Neural crest cell (in vitro differentiated cells): ENCODE measurements at places on chromosomes 5 and 9. TPM values are rescaled to one million over a fixed set of nuclear protein-coding genes. Genes with fewer than 3 reads are reported as not detected.

- no peak for DNase-seq
Observed at GRCh38 chr5:162654661-162655405, 587.3 kb downstream of the GABRG2 start.

GRCh38 chr5:121299153-121299552 is 552.5 kb upstream of the FTMT start:
- no peak for DNase-seq

GRCh38 chr9:125886365-125886764 is 139.2 kb downstream of the PBX3 start:
- no peak for DNase-seq

DNA sequence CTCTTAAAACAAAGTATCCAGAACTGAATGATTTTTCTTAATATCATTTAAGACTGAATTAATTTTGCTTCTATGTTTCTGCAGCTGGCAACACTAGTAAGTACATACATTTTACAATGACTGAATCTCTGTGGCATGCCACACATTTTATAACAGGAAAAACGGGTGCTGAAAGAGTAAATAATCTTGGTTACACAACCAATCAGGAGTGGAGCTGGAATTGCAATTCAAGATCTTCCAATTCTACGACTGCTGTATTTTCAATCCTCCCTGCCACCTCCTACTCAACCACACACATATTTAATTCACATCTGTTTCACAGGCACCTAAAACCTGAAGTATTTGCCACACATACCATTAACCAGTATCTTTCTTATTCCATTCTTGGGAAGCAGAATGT is 52.7 kb upstream of the NR5A1 start:
- no peak for DNase-seq

GRCh38 chr5:90982576-90982975 is 400.5 kb downstream of the ARRDC3 start:
- no peak for DNase-seq

DNA sequence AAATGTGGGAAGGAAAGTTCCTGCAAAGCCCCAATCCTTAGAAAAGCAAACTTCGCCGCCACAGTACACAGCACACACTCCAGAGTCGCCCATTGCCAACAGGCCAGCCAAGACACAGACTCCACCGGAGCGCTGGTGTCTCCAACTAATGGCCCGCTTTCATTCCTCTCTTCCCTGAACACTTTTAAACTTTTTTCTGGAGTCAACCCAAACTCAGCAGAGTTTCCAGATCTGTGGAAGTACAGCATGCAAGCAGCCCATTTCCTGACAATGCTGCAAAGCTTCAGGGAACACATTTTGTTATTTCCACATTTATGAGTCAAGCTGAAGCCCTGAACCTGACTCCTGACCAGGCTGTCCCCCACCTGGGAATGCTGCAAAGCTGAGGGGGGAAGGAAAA is 351.9 kb downstream of the NFIB start:
- DNase-seq, result no peak

GRCh38 chr5:73369278-73369677 is 79.3 kb downstream of the FOXD1 start:
- no peak for DNase-seq

DNA sequence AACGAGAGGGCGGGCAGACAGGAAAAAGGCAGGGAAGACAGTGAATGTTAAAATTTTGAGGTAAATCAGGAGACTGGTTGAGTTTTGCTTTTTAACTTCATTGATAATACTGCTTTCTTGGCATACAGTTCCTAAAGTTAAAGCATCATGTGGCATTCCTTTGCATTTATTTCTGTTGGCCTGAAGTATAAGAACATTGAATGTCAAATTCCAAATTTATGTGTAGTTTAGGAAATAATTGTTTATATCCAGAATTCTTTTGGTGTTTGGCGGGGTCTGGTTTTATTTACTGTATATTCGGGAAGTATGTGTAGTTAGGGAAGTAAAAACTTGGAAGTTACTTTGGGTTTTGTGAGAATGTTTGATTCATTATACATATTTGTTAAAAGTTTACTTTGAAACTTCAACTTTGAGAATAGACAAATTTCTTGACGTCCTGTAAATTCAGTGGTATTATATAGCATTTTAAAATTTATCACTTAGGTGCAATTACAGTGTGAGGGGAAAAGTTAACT is 83.2 kb downstream of the PTPDC1 start:
- no peak for DNase-seq

- no peak for DNase-seq
Observed at GRCh38 chr5:56310711-56311204, 77.6 kb upstream of the ANKRD55 start.

- DNase-seq, result no peak
Observed at GRCh38 chr9:126334721-126335621, 8.3 kb downstream of the MVB12B start.

DNA sequence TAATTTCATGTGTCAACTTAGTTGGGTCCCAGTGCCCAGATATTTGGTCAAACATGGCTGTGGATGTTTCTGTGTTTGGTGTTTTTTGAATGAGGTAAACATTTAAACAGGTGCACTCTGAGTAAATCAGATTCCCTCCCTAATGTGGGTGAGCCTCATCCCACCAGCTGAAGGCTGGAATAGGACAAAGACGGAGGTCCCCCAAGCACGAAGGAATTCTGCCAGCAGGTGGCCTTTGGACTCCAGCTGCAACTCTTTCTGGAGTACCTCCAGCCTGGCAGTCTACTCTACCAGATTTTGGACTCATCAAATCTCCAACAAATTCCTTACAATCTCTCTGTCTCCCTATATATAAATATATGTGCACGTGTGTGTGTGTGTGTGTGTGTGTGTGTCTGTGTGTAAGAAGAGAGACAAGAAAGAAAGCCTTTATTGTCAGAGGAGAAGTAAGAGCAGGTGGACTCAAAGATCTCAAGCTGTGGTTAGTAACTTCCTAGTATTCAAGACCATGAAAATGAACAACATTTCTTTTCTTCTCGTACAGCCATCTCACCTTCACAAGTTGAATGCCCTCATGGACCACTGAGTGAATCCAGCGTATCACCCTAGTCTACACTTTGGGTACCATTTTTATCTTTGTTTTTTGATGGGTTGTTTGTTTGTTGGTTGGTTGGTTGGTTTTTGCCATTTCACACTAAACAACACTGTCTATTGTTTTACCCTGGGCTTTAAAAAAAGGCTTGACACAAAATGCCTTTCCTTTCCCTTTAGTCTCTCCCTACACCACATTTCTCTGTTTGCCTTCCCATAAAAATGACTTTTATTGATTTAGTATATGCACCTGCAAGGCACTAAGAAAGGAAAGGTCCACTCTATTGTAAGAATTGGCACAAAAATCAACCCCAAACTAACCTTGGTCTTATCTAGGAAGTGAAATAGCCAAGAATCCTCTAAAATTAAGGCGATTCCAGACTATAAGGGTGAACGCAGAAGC is 118.7 kb downstream of the TENT4A start:
- no peak for DNase-seq

GRCh38 chr5:163503106-163504078 is 2.0 kb upstream of the MAT2B start:
- peak; percentile 62 for DNase-seq

GRCh38 chr5:116573279-116573701 is 1.3 kb downstream of the SEMA6A start:
- peak; percentile 26 for DNase-seq

DNA sequence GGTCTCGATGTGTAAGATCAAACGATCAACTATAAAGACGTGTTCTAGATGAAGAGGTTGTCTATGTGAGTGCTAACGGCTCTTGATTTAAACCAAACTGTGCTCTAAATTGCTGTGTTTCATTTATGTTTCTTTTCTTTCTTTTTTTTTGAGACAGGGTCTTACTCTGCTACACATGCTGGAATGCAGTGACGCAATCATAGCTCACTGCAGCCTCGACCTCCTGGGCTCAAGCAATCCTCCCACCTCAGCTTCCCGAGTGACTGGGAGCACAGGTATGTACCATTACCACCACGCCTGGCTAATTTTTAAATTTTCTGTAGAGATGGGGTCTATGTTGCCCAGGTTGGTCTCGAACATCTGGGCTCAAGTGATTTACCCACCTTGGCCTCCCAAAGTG is 24.0 kb upstream of the RNF130 start:
- no peak for DNase-seq

DNA sequence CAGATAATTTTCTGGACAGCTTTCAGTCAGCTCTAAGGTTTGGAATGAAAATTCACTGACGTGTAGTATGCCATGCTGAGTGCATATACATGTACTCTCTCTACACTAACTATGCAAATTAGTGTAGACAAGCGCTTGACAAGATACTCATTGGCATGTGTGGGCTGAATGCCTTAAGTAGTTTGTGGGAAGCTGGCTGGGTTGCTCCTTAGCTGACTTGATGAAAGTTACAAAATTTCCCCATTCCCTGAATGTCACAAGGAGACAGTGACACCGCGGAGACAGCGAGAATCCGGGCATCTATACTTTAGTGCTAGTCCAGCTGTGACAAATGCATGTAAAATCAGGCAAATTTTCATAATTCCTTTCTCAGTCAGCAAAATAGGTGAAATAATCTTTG is 51.6 kb upstream of the C5orf46 start:
- no peak for DNase-seq

DNA sequence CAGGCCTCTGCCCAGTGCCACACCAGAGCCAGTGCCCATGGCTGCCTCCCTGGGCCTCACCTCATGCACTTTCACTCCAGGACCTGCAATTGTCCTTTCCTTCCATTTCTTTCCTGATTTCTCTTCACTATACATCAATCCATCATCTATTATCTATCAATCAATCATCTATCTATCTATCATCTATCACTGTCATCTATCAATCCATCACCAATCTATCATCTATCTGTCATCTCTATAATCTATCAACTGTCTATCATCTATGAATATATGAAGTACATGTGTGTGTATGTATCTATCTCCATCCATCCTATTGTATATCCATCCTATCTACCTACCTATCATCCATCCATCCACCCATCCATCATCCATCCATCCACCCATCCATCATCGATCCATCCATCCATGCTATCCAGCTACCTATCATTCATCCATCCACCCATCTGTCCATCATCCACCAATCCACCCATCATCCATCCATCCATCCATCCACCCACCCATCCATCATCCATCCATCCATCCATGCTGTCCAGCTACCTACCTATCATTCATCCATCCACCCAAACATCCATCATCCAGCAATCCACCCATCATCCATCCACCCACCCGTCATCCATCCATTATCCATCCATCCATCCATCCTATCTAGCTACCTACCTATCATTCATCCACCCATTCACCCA is 26.9 kb downstream of the SLC6A3 start:
- DNase-seq, result no peak

- no peak for DNase-seq
Observed at GRCh38 chr9:38294220-38294960, 98.1 kb upstream of the ALDH1B1 start.

DNA sequence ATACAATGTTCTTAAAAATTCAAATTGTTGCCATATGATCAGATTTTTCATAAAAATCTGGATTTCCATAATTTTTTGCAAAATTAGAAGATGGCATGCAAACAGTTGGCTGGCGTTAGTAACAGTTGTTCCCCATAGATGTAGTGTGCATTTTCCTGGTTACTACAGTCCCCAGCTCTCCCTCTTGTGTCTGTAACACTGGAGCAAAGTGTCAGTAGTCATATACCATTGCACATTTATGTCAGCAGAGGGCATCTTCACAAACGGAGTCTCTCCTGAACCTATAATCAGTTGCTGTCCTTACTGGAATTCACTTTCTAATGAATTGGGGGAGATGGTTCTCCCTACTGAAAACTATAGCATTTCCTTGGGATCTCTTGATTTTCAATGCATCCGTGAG is 44.7 kb upstream of the DMAC1 start:
- DNase-seq, result no peak

- DNase-seq, result no peak
Observed at GRCh38 chr5:128974567-128974966, 9.3 kb downstream of the SLC27A6 start.

DNA sequence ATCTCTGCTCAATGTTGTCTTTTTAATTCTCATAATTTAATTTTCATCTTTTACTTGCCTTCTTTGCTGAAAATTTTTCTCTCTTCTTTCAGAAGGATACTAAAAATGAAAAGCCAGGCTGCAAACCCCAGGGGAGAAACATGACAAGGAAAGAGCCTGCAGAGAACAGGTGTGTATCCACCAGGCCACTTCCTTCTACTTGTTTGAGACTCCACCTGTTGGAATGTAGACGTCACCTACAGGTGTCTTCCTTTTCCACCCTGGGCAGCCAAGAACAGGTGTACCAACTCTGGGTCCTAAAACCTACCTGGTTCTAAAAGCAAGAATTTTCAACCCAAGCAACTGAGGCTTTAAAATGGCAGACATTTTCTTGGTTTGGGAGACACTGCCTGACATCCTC is 166.8 kb downstream of the ATP10B start:
- DNase-seq, result no peak

- DNase-seq, result no peak
Observed at GRCh38 chr5:129496421-129496820, 36.3 kb downstream of the ADAMTS19 start.

DNA sequence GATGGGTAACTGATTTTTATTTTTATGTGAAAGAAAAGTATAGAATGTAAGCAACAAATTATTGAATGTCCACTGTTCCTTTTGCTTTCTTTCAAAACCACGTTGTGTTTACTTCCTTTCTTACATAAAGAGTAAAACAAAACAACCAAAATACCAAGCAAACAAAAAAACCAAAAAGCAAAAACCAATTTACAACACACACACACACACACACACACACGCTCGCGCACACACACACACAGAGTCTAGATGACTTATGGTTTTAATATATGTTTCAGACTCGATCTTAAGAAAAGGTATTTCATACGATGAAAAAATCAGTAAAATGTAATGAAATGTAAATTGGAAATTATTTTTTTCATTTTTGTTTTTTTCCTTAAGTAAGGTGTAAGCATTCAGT is 80.3 kb downstream of the ADGRV1 start:
- DNase-seq, result no peak

Gene WNT8A
- total RNA-seq, result not detected in 2 replicates

Gene PLPPR1
- total RNA-seq, result 3.2 and 4.7 TPM in 2 replicates

Gene IL31RA
- not detected in 2 replicates for total RNA-seq

Gene ERAP2
- not detected in 2 replicates for total RNA-seq

Gene GAS1
- 23.3 and 24.6 TPM in 2 replicates for total RNA-seq

Gene NOXA1
- total RNA-seq, result 0.89 and 0.98 TPM in 2 replicates

Gene FBP2
- total RNA-seq, result not detected in 2 replicates

Gene ASPN
- total RNA-seq, result not detected in 2 replicates

Gene MARCOL
- not detected in 2 replicates for total RNA-seq

Gene ANKRD55
- total RNA-seq, result 0.16 TPM in 1 of 2 replicates, not detected in the other
